Activated T-cell treated with anti-CD3 and anti-CD28 coated beads, Interleukin-2, amount 50 U/mL, for 48 hours (primary cell): ENCODE measurements at places on chromosomes 3 and 15.

DNA sequence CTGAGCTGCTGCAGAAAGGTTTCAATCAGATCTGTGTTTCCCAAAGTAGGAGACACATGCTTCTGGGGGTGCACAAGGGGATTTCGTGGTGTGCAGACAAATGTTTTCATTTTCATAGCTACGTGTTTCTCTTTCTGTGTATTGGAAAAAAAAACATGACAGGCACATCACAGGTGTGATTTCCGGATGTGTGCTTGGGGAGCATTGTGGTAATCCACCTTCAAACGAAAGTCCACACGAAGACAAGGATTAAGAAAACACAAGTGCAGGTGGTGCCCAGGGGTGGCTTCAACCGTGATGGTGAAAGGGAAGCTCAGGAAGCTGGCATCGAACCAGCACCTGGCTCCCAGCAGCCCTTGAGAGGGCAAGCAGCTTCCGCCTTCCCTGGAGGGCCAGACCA, 164.6 kb upstream of the LINGO1 start:
- DNase-seq, result no peak

- no peak for DNase-seq
Measured at GRCh38 chr3:13307041-13307440, 113.1 kb downstream of the NUP210 start.

DNA sequence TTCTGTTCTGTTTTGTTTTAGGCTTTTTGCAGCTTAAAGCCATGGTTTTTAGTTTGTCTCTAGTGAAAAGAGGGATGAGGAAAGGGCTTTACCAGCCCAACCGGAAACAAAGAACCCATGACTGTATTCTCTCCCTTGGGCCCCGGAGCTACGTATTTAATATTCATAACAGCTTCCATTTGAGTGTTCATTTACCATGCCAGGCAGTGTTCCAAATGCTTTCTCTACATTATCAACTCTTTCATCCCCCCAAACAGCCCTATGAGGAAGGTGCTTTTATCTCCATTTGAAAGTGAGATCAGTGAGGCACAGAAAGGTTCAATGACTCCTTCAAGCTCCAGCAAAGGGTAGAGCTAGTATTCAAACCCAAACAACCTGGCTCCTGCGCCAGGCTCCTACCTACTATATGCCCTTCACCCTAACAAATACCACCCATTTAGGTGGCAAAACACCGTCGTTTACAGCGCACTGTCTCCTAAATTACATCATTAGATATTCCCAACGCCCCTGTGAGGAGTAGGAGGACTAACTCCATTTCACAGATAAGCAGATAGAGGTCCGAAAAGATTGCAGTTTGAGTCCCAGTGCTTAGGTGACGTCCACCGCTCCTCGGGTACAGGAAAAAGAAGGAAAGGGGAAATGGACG, 27.9 kb downstream of the GTPBP8 start:
- DNase-seq, result no peak

GRCh38 chr15:40365624-40366456, 7.8 kb downstream of the DISP2 start:
- no peak for DNase-seq

GRCh38 chr3:60633644-60634043, 617.6 kb downstream of the FHIT start:
- no peak for DNase-seq

GRCh38 chr3:175240921-175241320, 381.8 kb downstream of the NAALADL2 start:
- DNase-seq, result no peak

- DNase-seq, result no peak
Measured at GRCh38 chr3:181418233-181418632, 293.5 kb upstream of the SOX2 start.

DNA sequence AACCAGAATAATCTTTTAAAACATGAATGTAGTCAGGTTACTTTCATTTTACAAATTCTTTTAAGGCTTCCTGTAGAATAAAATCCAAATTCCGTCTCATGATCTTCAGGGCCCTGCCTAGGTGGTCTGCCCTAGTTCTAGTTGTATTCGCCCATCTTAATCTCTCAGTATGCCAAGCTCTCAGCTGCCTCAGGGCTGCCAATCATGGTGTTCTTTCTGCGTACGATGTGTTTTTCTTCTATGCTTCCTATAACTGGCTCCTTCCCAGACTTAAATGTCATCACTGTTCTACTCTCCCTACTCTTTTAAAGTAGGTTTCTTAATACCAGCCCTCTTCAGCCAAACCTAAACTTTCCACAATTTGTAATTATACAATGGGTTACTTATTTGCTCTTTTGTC, 107.4 kb downstream of the GREM1 start:
- no peak for DNase-seq

DNA sequence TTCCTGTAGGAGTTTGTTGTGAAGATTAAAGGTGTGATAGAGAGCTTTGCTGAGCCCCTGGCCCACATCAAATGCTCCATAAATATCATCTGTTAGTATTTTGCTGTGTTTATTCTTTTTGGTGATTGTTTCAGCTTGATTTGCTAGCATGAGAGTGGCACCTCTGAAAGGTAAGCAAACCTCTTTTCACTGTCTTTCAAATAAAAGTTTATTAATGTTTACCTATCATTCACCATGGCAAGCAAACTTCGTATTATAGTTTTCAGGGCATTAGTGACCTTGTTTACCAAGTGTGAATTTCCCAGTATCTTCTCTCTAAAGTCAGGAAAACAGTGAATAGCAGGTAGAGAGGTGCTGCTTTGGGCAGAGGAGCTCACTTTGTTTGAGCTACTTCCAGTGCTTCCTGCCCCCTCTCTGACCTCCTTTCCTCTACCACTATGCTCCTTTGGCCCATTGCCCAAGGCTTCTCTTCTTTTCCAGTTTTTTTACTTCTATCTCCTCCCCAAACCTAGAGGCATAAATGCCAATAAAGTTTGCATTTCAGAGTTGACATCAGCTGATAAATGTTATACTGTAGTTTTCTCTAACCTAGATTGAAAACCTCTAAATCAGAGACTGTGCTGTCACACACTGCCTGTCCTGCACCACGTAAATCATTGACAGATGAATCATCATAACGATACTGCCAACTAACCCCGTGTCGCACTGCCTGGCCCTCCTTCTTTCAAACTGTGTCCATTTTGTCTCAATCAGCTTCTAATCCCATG, 569.0 kb downstream of the TUSC7 start:
- DNase-seq, result no peak

- no peak for DNase-seq
Measured at GRCh38 chr15:35663956-35664355, 118.0 kb upstream of the DPH6 start.

- DNase-seq, result peak; percentile 64
Measured at GRCh38 chr15:44545913-44546802, 9.2 kb downstream of the EIF3J start.

GRCh38 chr3:20503394-20504082, 317.5 kb upstream of the SGO1 start:
- DNase-seq, result no peak

GRCh38 chr3:188956839-188957489, 214.8 kb upstream of the TPRG1 start:
- DNase-seq, result no peak

DNA sequence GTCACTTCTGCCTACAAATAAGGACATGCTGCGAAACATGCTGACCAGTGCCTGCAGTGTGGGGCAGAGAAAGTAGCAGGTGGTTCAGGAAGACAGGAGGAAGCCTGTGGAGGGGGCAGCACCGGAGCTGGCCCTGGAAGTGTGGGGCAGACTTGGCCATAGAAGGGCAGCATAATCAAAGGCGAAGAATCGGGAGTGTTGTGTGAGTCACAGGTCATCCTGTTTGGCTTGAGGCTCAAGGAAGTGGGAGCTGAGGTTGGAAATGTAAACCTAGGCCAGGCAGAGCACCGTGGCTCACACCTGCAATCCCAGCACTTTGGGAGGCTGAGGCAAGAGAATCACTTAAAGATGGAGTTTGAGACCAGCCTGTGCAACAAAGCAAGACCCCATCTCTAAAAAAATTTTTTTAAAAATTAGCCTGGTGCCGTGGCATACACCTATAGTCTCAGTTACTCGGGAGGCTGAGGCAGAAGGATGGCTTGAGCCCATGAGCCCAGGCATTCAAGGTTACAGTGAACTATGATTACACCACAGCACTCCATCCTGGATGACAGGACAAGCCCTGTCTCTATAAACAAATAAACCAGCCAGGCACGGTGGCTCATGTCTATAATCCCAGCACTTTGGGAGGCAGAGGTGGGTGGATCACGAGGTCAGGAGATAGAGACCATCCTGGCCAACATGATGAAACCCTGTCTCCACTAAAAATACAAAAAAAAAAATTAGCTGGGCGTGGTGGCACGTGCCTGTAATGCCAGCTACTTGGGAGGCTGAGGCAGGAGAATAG, 54.0 kb downstream of the FAM43A start:
- DNase-seq, result no peak

- no peak for DNase-seq
Measured at GRCh38 chr15:35394416-35394815, 151.5 kb downstream of the DPH6 start.

- DNase-seq, result no peak
Measured at GRCh38 chr3:43858294-43858701, 167.6 kb downstream of the ABHD5 start.

DNA sequence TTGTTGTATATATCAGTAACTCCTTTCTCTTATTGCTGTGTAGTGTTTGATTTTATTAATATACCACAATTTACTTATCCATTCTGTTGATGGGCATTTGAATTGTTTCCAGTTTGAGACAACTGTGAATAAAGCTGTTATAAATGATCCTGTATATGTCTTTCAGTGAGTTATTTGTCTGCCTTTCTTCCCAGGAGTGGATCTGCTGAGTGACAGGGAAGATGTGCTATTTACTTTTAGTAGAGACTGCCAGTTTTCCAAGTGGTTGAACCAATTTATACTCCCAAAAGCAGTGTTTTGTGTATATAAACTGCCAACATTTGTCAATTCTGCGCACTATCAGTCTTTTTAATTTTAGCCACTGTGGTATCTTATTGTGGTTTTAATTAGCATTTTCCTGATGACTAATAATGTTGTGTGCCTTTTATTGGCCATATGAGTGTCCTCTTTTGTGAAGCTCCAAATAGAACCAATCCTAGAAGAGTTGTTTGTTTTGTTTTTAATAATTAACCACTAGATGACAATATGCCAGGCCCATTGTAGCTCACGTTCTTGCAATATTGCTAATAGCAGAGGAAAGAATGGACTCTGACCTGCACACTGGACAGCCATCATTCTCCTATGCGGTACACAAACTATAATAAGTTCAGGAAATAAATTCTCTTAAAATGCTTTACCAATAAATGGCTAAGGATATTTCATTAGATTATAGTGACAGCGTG, 25.3 kb downstream of the TRANK1 start:
- no peak for DNase-seq

DNA sequence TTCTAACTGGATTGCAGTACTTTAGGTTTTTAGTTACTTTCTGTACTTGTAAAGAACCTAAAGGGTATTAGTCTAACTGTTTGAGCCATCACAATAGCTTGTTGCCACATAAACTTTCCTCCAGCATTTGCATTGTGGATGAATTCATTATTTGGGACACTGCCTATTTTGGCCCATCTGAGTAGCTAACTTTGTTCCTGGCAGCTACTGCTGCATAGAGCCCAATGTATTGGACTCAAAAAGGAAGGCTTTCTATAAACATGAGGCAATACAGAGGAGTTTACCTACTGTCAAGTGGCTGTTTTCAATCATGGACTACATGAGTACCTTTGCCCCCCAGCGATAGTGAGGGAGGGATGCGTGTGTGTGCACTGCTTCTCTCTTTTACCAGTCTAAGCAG, 1.9 kb downstream of the ROBO2 start:
- no peak for DNase-seq

DNA sequence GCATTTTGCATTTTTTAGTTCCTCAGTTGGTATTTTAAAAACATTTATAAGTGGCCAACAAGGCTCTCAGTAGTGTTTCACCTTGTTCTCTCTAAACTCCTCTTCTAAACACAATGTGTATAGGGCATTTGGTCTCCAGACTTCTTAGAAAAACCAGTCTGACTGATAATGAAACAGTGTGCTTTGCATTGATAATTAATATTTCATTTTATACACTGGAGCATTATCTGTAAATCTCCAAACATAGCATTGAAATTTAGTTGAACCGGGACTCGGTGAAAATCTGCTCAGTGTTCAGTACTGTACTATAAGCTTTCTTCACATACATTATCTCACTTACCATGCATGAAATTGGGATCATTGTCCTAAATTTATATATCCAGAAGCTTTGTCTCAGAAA, 53.6 kb downstream of the SETD5 start:
- no peak for DNase-seq

- DNase-seq, result no peak
Measured at GRCh38 chr3:139302084-139302800, 41.6 kb upstream of the MRPS22 start.

DNA sequence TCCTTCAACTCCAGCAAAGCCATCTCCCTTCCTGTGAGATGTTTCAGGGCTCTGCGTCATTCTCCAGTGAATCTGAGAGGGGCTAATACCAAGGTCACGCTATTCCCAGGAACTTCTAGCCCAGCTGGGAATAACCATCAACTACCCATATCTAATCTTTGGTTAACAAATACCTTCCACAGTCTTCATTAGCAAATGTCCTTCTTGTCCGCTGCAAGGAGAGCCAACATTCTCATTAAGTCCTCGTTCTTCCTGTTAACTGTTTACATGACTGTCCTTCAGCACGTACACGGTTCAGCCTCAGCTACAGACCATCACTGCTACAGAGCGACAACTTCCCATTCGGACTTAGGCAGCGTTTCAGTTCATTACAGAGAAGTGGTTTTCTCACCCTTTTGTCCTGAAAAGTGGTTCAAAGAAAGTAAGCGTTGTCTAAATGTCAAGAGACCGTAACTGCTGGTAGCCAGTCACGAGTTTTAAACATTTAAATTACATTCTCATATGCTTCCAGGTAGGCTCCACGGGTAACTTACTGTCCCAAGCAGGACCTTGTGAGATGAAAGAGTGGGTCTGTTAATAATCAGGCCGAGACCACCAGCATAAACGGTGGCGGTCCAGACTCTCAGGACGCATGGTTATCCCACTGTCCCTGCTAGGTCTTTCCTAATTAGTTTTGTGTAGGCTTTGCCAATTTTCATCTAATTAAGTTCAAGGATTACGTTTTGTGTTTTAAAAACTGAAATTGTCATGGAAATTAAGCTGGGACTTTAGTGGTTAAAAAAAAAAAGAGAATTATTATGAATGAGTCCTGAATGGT, 63.8 kb downstream of the CHSY1 start:
- no peak for DNase-seq

GRCh38 chr15:74109713-74110112, 20.7 kb upstream of the ISLR2 start:
- DNase-seq, result no peak

GRCh38 chr15:91769476-91769875, 84.0 kb upstream of the SLCO3A1 start:
- no peak for DNase-seq

DNA sequence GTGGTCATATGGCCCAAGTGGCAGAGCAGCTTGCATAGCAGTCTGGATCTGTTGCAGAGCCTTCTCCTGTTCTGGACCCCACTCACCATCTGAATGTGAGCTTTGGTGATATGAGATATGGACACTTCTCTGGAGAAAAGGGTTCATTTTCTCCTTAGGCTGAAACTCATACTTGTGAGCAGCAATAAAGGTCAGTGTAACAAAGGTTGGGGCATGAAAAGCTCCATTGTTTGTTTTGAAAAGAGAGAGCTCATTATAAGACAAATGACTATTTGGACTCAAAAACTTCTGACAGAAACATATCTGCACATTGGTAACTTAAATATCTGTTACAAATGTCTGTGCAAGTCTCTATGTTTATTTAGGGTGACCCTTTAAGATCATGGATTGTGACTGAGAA, 517.3 kb downstream of the MFSD1 start:
- no peak for DNase-seq

GRCh38 chr3:14435175-14436014, 33.0 kb downstream of the SLC6A6 start:
- no peak for DNase-seq

GRCh38 chr15:78129077-78129750, 2.0 kb downstream of the CIB2 start:
- no peak for DNase-seq
